ENCODE measurements at places on chromosomes 11 and 22.

- DNase-seq: no peak
Observed at GRCh38 chr11:10205928-10206327, 88.1 kb downstream of the SBF2 start.

DNA sequence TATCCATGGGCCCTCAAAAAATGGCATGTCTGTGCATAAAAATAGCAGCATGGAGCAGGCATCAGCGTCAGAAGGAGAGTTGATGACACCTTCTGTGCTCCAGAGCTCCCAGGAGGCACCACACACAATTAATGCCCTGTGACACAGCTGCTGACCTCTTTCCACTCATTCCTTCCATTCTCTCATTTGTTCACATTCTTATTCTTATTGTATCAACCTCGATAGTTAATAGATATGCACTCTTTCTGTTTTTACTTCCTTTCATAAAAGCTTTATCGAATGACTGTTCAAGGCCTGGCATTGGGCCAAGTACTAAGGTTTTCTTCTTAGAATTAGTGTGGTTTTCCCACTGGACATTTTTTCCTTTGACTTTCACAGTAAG lies 266.0 kb upstream of the MTNR1B start:
- no peak for DNase-seq

- DNase-seq: no peak
Observed at GRCh38 chr11:112655371-112655770, 305.8 kb upstream of the NCAM1 start.

GRCh38 chr22:23692598-23693291 lies 1.9 kb downstream of the RGL4 start:
- DNase-seq: no peak

- DNase-seq: no peak
Observed at GRCh38 chr22:20060700-20061480, 19.2 kb upstream of the DGCR8 start.

DNA sequence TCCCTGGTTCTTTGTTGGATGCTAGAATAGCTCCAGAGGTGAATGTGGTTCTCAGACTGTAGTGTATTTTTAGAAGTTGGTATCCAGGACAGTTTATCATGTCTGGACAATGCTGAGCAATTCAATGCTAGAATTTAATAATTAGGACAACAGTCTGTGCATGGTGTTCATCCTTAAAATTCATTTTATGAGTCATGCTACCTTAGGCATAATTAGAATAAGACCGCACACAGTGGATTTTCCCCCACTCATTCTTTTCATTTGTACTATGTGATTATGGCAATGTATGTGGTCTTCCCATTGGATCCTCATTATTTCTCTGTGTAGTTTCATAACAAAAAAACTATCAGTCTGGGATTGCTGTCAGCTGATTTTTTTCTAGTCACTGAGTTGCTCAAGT lies 196.7 kb downstream of the ARHGAP42 start:
- no peak for DNase-seq

DNA sequence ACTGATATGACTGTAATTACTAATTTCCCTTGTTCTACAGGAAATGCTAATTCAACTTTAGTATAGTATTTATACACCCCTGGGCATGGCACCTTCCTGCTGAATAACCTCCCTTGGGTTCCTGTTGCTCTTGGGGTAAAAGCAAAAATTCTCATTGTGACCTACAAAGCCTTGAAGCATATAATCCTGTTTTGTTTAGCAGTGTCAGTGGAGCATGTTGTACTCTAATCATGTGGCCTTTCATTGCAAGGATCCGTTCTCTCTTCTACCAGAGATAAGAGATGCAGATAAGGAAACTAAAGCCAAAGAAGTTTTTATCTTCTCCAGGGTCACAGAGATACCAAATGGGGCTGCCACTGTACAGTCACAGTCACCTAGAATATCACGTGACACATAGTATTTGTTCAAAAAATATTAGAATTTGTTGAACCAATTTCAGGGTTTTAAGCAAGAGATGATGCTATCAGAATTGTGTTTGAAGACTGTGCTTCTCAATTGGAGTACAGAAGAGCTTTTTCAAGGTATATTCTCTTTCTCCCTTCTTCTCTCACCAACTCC lies 25.1 kb downstream of the CSRP3 start:
- no peak for DNase-seq

GRCh38 chr11:47603295-47603694 lies 9.1 kb upstream of the C1QTNF4 start:
- DNase-seq: no peak

DNA sequence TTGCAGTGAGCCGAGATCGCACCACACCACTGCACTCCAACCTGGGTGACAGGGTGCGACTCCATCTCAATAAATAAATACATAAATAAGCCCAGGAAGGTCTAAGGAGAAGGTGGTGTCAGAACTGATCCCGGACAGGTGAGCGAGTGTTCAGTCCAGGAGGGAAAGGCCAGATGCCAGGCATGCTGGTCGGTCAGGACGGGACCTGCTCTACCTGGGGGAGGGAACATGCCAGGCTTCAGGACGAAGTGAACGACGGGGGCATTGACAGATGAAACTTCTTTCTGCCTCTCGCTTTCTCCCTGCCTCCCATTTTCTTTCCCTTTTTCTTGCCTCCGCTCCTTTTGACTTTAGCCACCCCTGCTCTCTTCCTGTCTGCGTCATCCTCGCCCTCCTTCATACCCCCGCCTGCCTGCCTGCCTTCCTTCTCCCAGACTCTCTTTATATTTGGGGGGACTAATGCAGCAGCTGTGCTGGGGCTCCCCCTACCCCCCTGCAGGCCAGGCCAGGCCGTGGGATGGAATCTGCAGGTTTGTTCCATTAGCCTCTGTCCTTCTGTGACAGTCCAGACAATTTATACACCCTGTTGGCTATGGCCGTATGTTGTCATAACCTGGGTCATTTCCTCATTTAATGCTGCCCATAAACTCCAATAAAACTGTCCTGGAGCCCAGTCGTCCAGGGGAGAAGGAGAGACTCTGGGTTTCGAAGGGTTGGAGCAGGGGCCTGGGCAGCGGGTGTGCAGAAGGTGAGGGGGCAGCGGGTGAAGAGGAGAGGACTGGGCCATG lies 209.2 kb upstream of the TBCEL start:
- no peak for DNase-seq

DNA sequence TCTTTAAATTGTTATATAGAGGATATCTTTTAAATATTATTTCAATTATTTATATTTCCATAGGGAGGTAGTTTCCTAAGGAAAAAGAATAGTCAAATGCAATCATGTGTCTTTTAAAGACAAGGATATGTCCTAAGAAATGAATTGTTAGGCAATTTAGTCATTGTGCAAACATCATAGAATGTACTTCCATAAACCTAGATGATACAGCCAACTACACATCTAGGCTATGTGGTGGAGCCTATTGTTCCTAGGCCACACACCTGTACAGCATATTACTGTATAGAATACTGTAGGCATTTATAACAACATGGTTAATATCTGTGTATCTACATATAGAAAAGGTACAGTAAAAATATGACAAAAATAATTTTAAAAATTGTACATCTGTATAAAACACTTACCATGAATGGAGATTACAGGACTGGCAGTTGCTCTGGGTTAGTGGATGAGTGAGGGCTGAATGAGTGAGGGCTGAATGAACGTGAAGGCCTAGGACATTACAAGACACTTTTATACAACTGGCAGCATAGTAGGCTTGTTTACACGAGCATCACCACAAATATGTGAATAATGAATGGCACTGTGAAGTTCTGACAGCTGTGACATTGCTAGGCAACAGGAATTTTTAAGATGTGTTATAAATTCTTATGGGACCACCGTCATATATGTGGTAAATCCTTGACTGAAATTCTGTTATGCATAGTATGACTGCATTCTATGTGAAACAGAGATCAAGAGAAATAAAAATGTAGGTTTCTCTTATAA lies 1879.0 kb upstream of the RAG2 start:
- no peak for DNase-seq

GRCh38 chr11:28965819-28966218 lies 857.6 kb downstream of the METTL15 start:
- no peak for DNase-seq

DNA sequence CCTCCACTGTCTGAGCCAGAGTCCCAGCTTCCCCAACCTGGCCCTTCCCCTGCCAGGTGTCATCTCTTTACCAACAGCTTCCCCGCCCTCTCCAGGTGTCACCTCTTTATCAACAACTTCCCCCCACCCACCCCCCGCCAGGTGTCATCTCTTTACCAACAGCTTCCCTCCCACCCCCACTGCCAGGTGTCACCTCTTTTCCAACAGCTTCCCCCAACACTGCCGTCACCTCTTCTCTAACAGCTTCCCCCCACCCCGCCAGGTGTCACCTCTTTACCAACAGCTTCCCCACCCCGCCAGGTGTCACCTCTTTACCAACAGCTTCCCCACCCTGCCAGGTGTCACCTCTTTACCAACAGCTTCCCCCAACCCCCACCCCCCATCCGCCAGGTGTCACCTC lies 29.8 kb upstream of the TTLL12 start:
- no peak for DNase-seq

DNA sequence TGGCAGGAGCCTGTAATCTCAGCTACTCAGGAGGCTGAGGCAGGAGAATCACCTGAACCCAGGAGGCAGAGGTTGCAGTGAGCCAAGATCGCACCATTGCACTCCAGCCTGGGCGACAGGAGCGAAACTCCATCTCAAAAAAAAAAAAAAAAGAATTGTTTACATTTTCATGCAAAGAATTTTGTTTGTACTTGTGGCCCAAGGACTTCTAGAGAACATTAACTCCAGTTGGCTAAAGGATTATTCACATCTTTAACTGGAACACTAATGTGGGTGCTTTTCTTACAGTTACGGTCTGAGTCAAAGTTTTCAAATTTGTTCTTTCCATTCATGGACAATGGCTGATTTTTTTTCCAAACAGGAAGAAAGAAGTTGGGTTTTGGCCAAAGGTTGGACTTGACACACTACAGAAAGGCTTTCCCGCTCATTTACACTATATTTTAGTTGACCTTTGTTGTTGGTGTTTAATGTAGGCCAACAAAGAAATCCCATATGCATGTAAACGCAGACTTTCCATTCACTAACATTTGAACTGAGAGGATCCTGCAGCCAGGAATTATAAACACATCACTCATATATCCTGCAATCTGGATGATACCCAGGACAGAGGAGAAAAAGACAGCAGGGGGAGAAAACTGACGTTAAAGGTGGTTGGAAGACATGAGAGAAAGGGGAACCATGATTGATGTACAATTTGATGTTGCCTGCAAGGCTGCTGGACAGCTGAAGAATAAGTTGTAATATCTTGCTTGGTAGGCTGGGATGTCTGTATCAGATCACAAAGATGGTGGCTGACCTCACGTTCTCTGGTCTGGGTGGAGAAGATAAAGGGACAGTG lies 13.1 kb downstream of the POU2AF1 start:
- no peak for DNase-seq

GRCh38 chr11:13010749-13011465 lies 1.8 kb downstream of the RASSF10 start:
- DNase-seq: no peak

GRCh38 chr22:30582051-30582450 lies 7.6 kb upstream of the GAL3ST1 start:
- DNase-seq: no peak

- no peak for DNase-seq
Observed at GRCh38 chr11:13664351-13664750, 4.1 kb upstream of the FAR1 start.

GRCh38 chr22:20235389-20235991 lies 32.6 kb downstream of the RTN4R start:
- no peak for DNase-seq

DNA sequence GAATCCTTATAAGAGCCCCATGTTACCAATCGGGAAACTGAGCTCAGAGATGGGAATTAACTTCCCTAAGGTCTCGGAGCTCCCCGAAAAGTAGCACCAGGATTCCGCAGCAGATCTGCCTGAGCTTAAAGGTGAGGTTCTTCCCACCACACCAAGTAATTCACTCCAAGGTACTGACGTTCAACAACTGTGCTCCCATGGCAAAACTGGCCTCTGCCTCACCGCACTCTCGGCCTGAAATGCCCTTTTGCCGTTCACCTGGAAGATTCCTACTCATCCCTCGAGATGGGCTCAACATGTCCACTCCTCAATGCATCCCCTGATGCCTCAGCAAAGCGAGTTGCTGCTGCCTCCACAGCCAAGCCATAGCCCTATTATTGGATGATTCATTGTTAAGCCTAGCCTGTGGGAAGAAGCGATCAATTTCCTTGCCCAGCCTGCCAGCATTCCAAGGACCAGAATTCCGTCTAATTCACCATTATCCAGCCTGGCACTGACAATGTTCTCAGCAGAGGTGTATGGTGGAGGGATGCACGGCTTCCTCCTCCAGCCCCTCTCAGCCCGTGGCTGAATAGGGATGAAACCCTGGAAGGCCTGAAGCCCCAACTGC lies 4.2 kb downstream of the PLAAT3 start:
- no peak for DNase-seq

DNA sequence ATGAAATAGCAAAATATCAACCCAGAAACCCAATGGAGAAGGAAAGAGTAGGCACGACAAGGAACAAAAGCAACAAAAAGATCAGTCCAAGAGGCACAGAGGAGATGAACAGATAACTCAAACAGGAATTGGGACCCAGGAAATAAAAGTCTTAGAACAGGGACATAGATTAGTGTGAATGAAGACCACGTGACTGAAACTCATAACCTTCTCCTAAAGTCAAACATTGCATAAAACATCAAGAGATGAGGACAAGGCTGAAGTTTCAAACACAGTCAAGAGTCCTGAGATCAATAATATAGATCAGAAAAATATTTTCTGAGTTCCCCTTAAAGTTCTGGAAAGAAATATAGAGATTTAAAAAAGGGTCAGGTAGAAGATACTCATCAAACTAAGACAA lies 24.4 kb upstream of the OR56B4 start:
- no peak for DNase-seq

DNA sequence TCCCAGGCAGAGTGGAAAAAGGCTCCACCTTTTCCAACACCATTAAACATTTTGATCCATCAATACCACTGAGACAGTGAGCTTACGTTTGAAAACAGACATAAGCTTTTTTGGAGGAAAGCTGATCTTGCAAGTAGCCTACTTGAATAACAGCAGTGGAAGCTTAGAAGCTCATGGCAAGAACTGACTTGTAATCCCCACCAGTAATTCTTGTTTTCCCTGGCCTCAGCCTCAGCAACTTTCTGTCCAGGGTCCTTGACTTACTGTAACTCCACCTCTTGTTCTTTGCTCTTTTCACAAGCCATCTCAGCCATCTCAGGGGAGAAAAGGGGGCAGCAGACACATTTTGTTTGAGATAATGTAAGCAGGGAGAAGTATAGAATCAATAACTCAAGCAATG lies 12.3 kb upstream of the MPZL2 start:
- DNase-seq: no peak

- no peak for DNase-seq
Observed at GRCh38 chr22:28477556-28477955, 202.1 kb downstream of the TTC28 start.

DNA sequence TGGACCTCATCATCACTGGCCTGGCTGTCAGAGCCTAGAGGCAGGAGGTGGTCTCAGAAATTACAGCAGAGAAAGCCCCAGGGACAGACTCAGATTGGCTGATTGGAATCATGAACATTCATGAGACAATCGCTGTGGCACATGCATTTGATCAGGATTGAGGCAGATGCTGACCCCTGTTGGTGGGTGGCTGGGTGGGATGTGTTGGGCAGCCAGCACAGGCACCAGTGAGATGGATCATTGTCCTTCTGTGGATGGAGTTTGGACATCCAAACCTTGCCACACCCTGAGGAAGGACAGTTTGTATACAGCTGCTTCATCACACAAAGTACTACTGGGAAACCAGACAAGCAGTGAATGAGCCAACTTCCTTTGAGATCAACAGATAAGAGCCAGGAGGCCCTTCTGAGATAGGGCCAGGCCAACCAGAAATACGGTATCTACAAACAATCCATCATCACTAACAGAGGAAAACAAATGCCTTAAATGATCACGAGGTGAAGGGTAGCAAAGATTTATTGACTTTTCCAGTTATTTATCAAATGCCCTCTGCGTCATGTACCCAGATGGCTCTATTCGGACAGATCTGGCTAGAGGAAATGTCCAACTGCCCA lies 17.3 kb downstream of the COMMD9 start:
- no peak for DNase-seq
